ENCODE measurements at places on chromosomes 7 and 10. TPM values are rescaled to one million over a fixed set of nuclear protein-coding genes. Genes with fewer than 3 reads are reported as not detected.

Gene DGKI
- total RNA-seq, result 3.5 TPM

Gene VWDE
- not detected for total RNA-seq

Gene SLK
- 68.3 TPM for total RNA-seq

Gene CLDN4
- 2.6 TPM for total RNA-seq

Gene PNLIPRP2
- total RNA-seq, result not detected

Gene ITGB8
- 11.8 TPM for total RNA-seq

Gene CYP17A1
- not detected for total RNA-seq

Gene SHTN1
- total RNA-seq, result 0.37 TPM

Gene EVX1
- not detected for total RNA-seq

Gene OR2A2
- not detected for total RNA-seq

Gene FAM25A
- not detected for total RNA-seq

Gene ABCB1
- total RNA-seq, result 0.20 TPM

Gene RAMP3
- total RNA-seq, result not detected

Gene NUP205
- 101 TPM for total RNA-seq

Gene PHYH
- total RNA-seq, result 12.9 TPM

Gene SLC39A12
- total RNA-seq, result not detected

Gene ANLN
- total RNA-seq, result 173 TPM
